ENCODE measurements at places on chromosomes 7 and 10.

DNA sequence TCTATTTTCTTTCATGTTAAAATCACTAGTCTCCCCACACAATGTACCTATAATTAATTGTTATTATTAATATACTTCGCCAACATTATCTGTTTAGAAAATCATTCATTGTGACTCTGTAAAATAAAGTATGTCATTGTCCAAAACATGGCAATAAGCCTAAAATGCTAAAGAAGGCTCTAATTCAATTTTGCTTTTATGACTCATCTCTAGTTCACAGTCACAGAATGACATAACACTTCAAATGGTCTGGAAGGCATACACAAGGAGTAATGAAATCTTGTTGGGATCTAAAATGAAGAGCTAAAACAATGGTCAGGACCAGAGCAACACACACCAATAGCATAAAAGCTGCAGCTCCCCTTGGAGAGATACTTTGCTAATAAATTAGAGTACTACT is 505.8 kb downstream of the GPAM start:
- no peak for DNase-seq

DNA sequence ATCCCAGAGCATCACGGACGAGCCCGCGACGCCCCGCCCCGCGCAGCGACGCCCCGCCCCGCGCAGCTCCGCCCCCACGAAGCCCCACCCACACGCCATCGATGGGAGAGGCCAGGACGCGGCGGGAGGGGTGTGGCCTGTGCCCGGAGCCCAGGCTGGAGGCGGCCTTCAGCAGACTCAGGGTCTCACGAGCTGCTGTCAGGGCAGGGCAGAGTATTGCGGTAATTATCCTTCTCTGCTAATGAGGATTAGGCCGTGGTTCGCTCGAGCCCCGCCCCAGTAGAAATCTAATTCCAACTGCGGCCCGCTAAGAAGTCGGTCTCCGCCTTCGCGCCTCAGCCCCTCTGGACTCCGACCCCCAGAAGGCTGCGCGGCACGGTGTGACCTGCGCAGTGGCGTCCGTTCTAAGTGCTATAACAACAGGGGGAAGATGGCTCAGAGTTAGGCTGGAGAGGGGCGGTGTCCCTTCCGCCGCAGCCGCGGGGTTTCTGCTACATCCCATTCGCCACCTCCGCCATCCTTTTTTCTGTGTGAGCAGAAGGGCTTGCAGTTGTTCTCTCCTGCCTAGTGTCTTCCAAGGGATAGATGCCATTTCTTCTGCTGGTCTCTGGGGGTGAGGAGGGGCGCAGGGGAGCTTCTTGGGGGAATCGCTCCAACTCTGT is 337 bp upstream of the NT5C3A start:
- DNase-seq = peak; percentile 92

- no peak for DNase-seq
Measured at GRCh38 chr10:13961097-13961496, 369.6 kb downstream of the FRMD4A start.

GRCh38 chr10:60508037-60508436 is 118.4 kb upstream of the ANK3 start:
- no peak for DNase-seq

DNA sequence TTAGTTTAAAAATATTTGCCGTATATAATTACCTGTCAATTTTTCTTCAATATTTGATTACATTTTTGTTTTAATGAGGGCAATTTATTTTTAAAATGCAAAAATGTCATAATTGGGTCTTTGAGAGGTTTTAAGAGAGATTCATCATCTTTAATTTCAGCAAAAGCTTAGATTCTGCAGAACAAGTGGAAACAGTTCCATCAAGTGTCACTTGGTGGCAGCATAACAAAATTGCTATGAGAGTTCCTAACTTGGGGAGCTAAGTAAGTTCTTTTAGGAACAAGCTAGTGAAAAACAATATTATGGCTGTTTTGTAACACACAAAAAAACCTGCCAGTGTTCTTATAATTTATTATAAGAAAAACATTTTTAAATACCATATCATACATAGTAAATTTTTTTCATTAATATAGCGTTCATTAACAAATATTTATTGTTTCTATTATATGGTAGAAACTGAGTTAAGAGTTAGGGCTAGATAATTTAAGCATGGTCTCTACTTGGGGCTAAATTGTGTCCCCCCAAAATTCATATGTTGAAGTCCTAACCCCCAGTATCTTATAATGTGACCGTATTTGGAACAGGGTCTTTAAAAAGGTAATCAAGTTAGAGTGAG is 155.2 kb downstream of the MAGI2 start:
- no peak for DNase-seq

GRCh38 chr7:101216860-101217387 is 457 bp downstream of the PLOD3 start:
- no peak for DNase-seq
